ENCODE measurements at places on chromosomes 6 and 20.
A peak's percentile ranks its signal among the peaks of the same experiment; 100 is the strongest.

- DNase-seq = no peak
Observed at GRCh38 chr6:37602346-37602745, 95.3 kb downstream of the MDGA1 start.

DNA sequence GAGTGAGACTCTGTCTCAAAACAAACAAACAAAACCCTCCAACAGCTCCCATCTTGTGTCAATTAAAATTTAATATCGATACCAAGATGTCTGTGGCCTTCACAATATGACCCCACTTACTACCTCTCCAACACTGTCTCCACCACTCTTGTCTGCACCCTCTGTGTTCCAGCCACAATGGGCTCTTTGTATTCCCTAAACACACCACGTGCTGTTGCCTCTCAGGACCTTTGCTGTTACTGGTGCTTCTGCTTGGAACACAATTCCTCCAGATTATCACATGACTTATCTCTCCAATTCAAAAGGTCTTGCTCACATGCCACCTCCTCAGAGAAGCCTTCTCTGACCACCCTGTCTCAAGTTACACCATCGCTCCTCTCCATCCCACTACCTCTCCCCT lies 6.0 kb upstream of the HCK start:
- no peak for DNase-seq

- DNase-seq = no peak
Observed at GRCh38 chr6:157224951-157225574, 98.3 kb downstream of the TMEM242 start.

DNA sequence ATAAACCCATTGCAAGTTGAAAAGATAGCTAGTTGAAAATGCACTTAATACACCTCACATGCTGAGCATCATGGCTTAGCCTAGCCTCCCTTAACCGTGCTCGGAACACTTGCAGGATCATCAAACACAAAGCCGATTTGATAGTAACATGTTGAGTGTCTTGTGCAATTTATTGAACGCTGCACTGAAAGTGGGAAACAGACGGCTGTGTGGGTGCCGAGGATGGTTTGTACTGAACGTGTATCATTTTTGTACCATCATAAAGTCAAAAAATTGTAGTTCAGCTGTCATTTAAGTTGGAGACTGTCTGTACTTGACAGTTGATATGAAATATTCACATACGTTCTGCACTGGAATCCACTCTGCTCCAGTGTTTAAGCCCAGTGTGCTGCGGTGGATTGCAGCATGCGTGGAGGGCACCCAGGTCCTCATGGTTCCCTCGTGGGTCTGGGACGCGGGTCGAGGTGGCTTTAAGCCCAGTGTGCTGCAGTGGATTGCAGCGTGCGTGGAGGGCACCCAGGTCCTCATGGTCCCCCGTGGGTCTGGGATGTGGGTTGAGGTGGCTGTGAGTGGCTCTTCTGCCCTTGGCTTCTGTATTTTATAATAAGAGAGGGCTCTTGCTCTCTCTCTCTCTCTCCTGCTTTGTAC lies 77.0 kb downstream of the CDH4 start:
- no peak for DNase-seq

GRCh38 chr20:58711266-58712051 lies 18.9 kb downstream of the NPEPL1 start:
- DNase-seq = peak; percentile 15

DNA sequence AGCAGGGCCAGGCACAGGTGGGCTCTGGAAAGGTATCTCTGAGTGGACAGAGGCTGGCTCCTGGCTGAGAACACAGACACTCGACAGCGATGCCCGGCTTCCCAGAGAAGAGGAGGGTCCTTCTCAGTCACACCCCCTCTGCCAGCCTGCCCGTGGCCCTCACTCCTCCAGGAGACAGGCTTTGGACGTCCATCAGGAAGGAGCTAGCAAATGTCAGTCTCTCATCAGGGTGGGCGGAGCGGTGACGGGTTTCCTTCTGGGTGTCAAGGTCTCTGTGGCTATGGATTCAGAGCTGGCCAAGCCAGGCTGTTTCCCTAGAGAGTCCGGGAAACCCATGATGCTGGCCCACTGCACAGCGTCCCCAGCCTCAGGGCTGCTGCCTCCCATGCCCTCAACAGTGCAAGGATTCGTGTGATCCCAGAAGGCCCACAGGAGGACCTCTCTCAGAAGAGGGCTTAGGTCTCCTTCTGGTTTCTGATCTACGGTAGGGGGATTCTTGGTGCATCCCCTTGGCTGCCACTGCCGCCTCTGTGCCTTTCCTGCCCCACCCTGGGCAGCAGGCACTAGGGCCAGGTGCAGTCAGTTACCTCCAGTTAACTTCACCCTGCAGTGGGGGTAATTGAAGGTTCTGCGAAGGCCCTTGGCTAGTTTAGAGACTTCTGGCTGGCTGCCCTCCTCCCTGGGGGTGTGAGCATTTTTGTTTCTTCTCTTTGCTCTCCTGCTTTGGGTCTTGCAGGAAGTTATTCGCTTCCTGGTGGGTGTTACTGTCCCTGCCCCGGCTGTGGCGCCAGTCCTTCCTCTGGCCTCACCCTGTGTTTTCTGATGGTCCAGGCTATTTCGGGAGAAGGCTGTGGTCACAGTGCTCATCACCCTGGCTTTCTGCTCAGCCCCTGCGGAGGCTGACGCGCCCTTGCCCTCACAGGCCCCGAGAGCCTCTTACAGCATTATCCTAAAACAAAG lies 80.2 kb downstream of the CDH4 start:
- DNase-seq = no peak

- DNase-seq = peak; percentile 62
Observed at GRCh38 chr6:30955367-30956042, 14.7 kb downstream of the MUCL3 start.

GRCh38 chr6:15504581-15505350 lies 158.1 kb downstream of the DTNBP1 start:
- peak; percentile 57 for DNase-seq

- no peak for DNase-seq
Observed at GRCh38 chr20:13222319-13222716, 1.2 kb downstream of the ISM1 start.

DNA sequence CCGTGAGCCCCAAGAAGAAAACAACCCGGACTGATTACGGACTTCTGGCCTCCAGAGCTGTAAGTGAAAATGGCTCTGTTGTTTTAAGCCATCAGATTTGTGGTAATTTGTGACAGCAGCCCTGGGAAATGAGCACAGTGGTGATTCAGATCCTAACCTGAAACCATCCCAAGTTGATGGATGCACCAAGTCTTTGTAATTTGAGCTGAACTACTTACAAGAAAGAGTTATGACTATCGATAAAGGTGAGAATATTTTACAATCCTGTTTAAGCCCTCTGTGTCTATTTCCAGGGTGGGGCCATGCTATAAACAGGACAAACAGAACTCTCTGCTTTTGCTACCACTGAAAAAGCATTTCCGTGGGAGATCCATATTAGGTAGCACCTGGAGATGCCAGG lies 19.1 kb upstream of the RIN2 start:
- DNase-seq = no peak

DNA sequence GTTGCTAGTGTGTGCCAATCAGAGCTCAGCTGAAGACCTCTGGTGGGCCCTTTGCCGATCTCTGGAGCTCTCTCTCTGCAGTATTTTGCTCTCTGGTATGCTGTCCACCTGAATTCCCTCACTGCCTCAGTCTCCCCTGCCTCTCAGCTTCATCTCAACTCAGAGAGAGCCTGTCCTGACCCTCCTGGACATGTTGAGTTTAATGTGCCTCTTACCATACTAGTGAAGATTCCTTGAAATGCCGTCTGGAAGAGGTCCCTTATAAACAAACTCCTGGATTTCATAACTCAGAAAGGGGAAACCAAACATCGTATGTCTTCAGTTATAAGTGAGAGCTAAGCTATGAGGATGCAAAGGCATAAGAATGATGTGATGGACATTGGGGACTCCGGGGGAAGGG lies 231.1 kb upstream of the ZNF217 start:
- no peak for DNase-seq

- no peak for DNase-seq
Observed at GRCh38 chr6:155628306-155628705, 172.7 kb upstream of the NOX3 start.

- no peak for DNase-seq
Observed at GRCh38 chr6:156194981-156195380, 582.2 kb upstream of the ARID1B start.

DNA sequence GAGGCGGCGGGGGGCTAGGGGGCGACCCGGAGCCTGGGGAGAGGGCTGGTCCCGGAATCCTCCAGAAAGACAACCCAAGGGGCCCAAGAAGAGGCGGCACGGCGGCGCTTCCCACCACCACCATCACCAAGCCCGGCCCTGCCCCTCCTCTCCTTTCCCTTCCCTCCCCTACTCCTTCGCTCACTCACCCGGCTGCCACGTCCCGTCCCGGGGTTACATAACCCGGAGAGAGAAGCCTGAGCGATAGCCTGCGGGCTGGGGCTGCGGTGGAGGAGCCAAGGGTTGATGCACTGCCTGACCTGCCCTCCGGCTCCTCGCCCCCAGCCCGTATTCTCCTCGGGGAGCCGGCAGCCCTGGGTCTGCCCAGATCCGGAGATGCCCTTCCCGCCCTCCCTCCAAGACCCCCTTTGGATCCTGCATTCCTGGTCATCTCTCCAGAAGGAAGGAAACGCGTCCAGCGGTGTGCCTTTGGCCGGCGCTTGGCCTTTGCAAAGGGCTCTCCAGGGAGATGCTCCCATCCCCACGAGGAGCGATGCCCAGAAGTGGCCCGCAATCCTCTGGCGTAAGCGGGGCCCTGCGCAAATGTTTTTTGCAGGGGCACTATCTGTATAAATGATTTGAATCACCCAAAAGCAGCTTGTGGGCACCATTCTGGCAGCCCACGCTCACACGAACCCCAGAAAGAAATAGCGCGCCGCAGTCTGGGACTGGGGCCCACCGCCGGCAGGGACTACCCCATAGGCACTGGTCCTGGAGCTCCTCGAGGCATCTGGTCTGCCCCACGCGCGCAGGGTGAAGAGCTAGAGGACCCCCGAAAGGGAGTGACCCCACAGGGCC lies 4.6 kb upstream of the CPXM1 start:
- DNase-seq = no peak

DNA sequence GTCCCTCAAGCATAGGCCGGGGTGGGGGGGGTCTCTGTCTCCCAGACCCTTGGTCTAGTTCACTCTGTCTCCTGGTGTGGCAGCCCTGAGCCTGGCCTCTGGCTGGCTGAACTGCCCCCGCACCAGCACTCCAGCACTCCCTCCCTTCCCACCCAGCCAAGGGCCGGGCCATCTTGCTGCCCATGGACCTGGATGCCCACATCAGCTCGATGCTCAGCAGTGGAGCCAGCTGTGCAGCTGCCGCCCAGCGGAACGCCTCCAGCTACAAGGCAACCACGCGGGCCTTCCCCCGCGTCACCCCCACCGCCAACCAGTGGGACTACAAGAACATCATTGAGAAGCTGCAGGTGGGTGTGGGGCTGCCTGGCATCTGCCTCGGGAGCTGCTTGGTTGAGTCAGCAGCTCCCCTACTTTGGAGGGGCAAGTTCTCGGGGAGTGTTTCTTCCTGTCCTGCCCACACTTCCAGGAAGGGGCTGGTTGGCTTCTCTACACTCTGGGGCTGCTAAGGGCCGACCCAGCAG lies 28.4 kb downstream of the UQCC2 start:
- no peak for DNase-seq

- DNase-seq = no peak
Observed at GRCh38 chr6:122264557-122264956, 134.9 kb upstream of the HSF2 start.

DNA sequence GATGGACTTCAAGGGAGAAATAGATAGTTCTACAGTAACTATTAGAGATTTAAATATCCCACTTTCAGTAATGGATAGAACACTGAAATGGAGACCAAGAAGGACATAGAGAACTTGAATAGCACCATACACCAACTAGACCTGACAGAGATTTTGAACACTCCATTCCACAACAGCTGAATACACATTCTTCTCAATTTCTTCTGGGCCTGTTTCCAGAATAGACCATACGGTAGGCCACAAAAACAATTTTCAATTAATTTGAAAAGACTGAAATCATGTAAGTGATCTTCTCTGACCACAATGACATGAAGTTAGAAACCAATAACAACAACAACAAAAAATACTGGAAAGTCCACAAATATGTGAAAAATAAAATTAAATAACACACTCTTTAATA lies 979.1 kb upstream of the FLRT3 start:
- DNase-seq = no peak

DNA sequence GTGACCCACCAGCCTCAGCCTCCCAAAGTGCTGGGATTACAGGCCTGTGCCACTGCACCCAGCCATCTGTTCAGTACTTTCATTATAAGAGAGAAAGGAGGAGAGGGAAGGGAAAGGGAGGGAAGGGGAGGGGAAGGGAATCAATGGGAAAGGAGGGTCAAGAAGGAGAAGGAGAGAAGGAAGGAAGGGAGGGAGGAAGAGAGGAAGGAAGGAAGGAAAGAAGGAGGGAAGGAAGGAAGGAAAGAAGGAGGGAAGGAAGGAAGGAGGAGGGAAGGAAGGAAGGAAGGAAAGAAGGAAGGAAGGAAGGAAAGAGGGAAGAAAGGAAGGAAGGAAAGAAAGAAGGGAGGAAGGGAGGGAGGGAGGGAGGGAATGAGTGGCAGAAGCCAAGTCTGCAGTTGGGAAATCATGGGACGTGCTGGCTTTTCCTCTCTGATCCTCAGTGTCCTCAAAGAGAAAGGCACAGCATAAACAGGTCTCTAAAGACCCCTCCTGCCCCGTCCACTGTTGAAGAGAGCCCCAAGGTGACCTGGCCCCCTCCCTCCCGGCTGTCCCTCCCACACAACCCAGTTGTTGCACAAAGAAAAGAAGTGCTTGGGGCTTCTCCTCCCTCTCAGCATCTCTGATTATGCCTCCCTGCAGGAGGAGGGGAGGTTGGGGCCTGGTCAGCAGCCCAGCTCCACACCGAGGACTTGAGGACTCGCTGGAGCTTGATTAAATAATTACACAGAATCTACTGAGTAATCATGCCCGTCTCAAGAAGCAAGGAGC lies 69.1 kb upstream of the TOP1 start:
- no peak for DNase-seq

DNA sequence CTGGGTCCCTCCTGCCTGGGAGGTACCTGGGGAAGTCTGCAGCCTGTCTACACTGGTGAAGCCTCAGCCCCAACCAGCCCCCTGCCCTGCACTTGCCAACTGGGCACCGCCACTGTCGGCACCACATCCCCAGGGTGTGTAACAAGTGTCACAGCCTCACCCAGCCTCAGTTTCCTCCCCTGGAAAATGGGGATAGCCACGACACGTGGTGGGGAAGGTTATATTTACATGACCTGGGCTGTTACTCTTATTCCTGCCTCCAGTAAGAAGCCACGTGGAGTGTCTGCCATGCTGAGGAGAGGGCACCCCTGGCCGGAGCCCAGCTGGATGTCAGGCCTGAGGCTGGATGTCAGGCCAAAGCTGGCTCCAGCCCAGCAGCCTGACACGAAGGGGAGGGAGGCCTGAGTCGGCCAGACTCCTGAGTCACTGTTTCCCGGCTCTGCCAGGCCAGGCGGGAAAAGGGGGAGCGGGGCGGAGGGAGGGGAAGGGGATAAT lies 44.9 kb downstream of the SNAI1 start:
- DNase-seq = no peak

DNA sequence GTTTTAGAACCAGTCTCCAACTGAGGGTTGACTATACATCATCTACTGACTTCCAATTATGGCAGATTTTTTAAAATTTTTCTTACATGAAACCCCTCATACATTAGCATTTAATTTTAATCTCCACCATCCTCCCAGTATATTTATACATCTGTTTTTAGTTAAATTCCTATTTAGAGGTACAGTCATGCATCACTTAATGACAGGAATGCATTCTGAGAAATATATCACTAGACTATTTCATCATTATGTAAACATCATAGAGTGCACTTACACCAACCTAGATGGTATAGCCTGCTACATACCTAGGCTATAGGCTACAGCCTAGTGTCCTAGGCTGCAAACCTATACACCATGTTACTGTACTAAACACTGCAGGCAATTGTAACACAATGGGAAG lies 316.7 kb upstream of the MARCKS start:
- DNase-seq = no peak

- no peak for DNase-seq
Observed at GRCh38 chr6:24274441-24275083, 83.3 kb downstream of the DCDC2 start.
